ENCODE measurements at places on chromosomes 3 and 15.
A peak's percentile ranks its signal among the peaks of the same experiment; 100 is the strongest.

GRCh38 chr3:154095832-154096421 is 25.3 kb upstream of the ARHGEF26 start:
- peak; percentile 10 for DNase-seq

DNA sequence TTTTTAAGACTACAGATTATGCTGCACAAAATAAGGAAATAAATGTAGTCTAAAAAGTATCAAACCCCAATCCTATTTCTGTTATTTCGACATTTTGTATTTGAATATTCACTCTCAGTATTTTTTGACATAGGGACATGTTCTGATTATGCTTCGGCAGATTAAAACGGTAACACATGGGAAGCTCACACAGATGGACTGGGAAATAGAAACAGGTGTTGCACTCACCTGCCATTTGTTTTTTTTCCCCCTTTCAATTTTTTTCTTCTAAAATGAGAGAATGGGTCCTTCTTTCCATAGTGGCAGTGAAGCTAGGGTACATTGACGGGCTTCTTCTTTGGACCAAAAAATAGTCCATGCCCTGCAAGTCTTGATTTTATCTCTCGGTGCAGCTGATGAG is 163.1 kb downstream of the MYRIP start:
- no peak for DNase-seq

DNA sequence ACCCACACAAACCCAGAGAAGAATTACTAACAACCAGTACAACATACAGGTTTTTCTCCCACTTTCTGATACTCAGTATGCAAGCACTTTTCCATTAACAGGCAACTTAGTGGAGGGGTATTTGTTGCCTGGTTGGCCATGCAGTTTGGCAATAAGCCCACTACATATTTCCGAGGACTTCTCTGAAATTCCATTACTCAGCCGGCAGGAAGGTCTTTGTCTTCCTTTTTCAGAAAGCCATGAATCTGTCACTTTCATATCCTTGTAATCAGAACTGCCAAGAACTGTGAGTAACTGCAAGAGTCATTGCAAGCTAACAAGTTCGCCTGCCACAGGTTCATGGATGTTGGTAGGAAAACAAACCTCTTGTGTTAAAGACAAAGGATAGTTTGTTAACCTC is 422.3 kb upstream of the ROBO1 start:
- no peak for DNase-seq

DNA sequence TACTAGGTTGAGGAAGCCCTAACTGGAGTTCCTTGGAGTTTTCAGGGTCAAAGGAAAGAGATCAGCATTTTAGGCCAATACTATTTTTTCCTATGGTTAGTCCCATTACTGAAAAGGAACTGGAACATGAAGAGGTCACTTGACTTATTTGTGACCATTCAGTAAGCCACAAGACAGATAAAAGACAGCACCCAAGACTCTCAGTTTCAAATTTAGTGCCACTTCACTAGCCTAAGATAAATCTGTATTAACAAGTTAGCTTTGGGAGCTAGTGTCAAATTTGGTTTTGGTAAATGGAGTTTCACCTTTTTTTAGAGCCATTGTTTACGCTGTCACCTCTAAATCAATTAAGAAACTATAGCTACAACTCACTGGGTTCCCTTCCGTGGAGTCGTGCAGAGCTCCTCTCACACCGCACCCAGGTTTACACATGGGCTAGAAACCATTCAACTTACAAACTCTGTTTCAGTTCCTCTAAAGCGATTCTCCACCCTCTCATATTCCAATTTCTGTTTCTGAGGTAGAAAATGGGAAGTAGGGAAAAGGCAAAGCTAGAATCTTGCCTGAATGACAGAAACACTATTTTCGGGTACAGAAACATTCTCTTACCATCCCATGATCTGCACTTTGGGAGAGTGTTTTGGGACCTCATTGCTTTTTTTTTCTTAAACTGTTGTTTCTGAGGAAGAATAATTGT is 14.4 kb downstream of the CCDC32 start:
- DNase-seq = no peak

GRCh38 chr15:41387646-41388045 is 14.7 kb downstream of the NDUFAF1 start:
- no peak for DNase-seq

GRCh38 chr3:107523289-107523538 is 452 bp downstream of the BBX start:
- no peak for DNase-seq

GRCh38 chr3:81967393-81967792 is 205.9 kb upstream of the GBE1 start:
- DNase-seq = no peak

- DNase-seq = peak; percentile 82
Measured at GRCh38 chr15:34621675-34622074, 38.2 kb upstream of the GOLGA8B start.

DNA sequence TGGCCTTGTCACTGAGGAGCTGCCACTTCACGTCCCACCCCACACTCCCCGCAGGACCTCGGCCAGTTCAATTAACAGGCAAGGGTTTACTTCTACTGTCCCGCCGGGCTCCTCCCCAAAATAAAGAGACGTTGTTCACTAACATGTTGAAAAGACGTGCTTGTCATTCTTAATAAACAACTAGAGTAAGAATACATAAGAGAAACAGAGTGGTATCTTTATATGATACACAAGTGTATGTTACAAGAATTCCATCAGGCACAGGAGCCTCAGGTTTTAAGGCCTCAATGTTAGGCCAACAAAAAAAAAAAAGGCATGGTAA is 326 bp upstream of the IMPDH2 start:
- no peak for DNase-seq

Data from hematopoietic multipotent progenitor cell treated with erythropoietin and hydrocortisone succinate and interleukin-3 and kit ligand, for 8 days (in vitro differentiated cells).